Sigmoid colon (tissue), 7 donors: ENCODE measurements at places on chromosomes 3 and 15.

DNA sequence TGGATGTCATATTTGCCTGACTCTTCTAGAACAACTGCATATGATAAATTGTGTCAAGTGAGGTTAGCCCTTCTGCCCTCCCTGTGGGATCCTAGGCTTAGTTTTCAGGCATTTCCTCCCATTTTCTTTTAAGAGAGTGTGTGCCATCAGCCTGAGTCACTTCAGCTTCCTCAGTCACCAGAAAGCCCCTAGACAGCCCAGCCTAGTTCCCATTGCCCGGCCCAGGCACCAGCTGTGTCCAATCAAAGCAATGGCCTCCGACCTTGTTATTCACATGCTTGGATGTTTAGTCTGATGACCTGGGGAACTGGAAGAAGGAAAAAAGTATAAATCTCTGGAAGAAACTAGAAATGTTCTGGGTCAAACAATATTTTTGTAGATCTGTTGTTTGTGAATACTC lies 221.9 kb upstream of the LRIG1 start:
- DNase-seq = peak; percentile 88

GRCh38 chr15:35321926-35322325 lies 224.0 kb downstream of the DPH6 start:
- DNase-seq = no peak

GRCh38 chr3:140540262-140540661 lies 137.6 kb upstream of the TRIM42 start:
- no peak for DNase-seq

- DNase-seq = no peak
These were observed 1132.5 kb downstream of the TUSC7 start for GRCh38 chr3:117842086-117842485.

DNA sequence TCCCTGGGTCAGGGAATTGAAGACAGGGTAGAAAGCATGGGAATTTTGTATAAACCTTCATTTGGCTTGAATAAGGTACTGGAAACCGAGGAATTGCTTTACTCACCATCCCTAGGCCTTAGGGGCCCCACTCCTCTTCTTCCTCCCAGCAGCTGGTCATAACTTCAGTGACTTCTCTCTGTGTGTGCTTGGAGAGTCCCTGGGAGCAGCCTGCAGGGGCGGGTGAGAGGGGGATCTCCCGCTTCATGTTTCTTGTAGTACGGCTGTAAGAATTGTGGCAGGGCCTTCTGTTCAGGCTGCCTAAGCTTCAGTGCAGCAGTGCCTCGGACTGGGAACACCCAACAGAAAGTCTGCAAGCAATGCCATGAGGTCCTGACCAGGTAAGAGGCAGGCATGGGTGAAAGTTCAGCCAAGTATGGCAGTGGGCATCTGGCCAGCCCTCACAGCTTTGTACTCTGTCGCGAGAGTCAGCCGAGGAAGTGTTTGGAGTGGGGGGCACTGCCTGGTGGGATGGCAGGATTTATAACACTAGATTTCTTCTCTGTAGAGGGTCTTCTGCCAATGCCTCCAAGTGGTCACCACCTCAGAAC lies 1.7 kb upstream of the DNAJC17 start:
- DNase-seq = no peak

- no peak for DNase-seq
These were observed 2.2 kb downstream of the HOMER2 start for GRCh38 chr15:82950295-82950694.

GRCh38 chr15:25133804-25134203 lies 179.0 kb downstream of the SNRPN start:
- no peak for DNase-seq

GRCh38 chr3:147941969-147942368 lies 532.8 kb downstream of the ZIC1 start:
- no peak for DNase-seq

GRCh38 chr3:142445816-142446254 lies 2.0 kb downstream of the XRN1 start:
- no peak for DNase-seq

- no peak for DNase-seq
These were observed 77.6 kb downstream of the GALK2 start for GRCh38 chr15:49247556-49248110.

DNA sequence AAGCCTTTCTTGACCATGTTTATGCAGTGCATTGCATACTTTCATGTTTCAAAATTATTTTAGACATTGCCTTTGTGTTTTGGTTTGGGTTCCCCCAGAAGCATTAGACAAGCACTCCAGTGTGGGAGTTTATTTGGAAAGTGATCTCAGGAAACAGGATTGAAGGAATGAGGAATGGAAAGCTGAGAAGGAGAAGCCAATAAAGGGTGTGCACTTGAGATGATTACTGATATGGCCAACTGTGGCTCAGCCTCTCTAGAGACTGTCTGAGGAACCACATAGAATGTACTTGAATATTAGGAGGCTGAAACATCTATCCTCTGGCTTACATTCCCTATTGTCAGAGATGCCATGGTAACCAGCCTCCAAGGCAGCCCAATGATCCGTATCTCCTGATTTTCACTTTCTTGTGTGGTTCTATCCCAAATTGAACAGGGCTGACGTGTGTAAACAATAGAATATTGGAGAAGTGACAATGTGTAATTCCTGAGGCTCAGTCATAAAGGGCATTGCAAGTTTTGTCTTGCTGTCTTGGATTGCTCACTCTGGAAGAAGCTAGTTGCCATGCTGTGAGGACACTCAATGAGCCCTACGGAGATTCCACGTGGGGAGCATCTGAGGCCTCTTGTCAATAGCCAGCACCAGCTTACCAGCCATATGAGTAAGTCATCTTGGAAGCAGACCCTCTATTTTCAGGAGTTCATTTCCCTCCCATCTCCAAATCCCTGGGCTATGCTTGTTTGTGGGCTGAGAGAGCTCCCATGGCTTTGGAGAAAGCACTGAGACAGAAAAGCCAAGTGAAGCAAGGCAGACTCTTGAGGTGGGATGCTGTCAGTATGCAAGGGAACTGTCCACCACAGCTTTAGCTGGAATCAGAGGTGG lies 84.7 kb downstream of the SCN11A start:
- DNase-seq = no peak

GRCh38 chr15:41180206-41180789 lies 50.3 kb downstream of the EXD1 start:
- no peak for DNase-seq

- no peak for DNase-seq
These were observed 27.6 kb upstream of the UTS2B start for GRCh38 chr3:191357909-191358308.

GRCh38 chr15:75371486-75371885 lies 3.1 kb upstream of the MAN2C1 start:
- no peak for DNase-seq

DNA sequence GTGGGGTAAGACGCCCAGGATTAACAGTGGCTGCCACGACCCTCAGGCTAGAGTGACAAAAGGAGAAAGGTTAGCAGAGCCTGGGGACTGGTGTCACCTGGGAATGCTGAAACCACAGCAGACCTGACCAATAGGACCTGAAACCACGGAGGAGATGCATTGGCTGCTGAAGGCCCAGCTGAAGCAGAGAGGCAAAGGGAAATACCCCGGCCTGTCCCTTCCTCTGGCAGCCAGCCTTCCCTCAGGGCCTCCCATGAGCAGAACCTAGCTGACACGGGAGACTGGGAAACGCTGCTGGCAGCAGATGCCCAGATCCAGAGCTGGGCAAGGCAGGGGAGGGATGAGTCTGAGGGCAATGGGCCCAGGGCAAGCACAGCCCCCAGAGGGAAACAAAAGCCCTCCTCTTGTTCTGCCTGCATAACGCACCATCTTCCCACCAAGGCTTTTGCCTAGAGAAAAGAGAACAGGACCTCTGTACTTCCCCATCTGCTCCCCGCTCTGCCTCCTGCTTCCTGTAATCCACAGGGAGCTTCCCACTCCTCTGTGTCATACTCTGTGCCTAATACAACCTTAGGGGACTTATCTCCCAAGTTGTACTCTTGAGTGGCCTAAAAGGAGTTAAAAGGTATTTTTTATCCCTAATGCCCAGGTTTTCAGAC lies 216.2 kb downstream of the ABHD5 start:
- DNase-seq = no peak
